ENCODE measurements at places on chromosomes 2 and 18.

DNA sequence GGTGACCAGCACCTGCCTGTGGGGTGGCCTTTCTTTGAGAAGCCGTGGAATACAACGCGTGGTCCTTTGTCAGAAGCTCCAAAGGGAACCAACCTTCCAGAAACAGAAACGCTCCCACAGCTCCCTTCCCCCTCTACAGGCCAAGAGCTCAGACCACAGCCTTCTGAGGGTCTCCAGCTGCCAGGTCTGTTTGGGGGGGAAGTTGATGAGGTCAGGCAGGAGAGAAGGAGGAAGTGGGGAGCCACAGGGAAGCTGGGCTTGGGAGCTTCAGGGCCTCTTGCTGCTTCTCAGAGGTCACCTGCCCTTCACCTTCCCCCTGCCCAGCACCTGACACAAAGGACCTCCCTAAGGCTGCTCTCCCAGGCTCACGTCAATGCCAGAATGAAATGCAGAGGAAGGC is 287.7 kb upstream of the ID2 start:
- DNase-seq: no peak

DNA sequence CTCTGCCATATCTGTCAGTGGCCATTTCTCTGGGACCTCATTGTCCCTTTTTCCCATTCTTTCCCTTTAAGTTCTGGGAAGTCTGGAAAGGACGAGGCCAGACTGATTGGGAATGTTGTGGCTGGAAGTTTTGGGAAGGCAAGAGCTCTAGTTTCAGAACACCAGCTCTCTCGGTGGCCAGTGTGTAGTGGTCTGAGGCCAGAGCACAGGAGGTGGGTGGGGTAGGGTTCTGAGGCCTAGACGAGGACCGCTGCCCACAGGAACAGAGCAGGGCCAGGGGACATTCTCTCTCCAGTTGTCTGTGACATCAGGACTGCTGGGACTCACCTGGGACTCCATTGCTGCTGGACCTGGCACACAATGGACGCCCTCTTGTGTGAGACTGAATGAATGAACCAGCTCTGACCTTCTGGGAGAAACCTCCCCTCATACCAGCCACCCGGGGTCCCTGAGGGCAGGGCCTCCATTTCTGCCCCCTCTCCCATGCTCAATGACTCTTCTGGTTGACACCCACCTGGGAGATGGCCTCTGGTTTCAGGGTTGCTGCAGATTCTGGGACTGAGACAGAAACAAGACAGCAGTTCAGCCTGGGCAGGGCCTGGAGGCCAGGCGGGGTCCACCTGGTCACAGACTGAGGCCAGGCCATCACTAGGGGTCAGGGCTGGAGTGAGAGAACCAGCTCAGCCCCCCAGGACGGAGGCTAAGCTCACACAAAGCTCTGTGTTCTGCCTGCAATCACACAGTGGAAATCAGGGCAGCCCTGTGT is 8.4 kb upstream of the NPPC start:
- no peak for DNase-seq

- no peak for DNase-seq
Observed at GRCh38 chr2:41937921-41938708, 109.7 kb upstream of the PKDCC start.

- no peak for DNase-seq
Observed at GRCh38 chr2:231189571-231190495, 8.6 kb upstream of the ARMC9 start.

GRCh38 chr2:234304950-234305349 is 191.9 kb downstream of the ARL4C start:
- no peak for DNase-seq

- DNase-seq: no peak
Observed at GRCh38 chr2:237649541-237650454, 22.4 kb downstream of the LRRFIP1 start.

DNA sequence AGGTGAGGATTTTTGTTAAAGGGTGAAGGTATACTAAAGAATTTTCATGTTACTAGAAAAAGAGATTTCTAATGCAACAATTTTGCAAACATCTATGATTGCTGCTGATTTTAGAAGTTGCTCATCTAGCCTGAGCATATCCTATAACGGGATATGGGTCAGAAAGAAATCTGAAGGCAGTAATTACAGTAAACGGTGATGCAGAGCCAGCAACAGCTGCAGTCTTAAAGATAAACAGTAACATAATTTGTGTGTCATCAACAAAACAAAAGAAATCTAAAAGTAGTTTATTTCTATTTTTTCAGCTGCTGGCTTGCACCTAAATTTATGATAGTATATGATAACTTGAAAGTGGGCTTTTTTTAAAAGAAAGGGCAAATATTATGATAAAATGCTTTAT is 215.7 kb downstream of the SLC4A10 start:
- DNase-seq: no peak

DNA sequence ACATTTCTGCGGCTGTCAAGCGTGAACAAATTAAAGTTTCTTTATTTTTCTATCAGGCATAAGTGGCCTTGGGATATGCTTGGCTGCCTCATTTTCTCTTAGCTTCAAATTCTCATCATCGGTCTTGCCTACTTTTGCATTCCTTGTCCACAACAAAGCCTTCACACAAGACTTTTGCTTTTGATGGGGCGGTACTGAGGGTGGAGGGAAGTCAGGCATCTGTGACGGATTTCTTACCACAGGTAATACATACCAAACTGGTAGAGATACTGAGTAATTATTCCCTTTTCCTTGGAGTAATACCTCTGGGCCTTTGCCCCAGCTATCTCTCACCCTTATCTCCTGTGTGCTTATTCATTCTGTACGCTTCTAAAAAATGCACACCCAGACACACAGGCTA is 468.3 kb upstream of the RGPD4 start:
- no peak for DNase-seq
